ENCODE measurements at places on chromosomes 11 and 22. TPM values are rescaled to one million over a fixed set of nuclear protein-coding genes. Genes with fewer than 3 reads are reported as not detected.

DNA sequence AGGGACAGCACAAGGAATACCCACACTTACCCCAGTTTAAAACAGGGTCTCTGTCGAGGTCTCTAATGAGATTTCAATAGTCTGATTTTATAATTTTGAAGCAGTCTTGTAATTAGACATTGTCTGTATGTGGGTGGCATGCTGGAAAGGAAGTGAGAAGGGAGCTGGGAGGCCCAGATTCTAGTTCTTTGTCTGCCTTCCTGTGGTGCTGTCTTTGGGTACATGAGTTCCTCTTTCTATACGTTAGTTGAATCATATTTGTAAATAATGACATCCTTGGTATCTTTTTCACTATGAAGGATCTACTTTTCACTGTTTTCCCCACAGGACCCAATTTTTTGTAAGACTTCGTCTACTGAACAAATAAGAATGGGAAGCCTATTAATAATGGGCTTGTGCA, 42.0 kb upstream of the TENM4 start:
- DNase-seq, result peak; percentile 53

TST gene
- total RNA-seq, result 5.9 TPM

DNA sequence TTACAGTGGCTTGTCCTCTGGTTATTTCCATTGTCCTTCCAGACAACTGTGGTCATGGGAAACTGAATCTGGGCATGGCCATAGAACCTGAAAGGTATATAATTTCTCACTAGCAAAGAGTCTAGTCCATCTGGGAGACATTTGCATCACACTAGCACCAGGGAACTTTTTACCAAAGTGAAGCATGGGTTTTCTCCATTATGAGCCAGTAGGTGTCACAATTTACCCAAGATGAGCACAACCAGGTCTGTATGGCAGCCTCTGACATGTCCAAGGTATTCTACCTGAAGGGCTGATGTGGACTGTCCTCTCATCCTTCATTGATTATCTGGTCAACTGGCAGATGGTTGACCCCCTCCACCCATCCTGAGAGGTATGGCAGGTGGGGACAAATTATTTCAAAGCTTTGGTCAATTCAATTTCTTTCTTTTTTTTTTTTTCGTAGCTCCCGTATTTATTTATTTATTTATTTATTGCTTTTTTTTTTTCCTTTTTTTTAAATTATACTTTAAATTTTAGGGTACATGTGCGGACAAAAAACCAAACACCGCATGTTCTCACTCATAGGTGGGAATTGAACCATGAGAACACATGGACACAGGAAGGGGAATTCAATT, 425.9 kb downstream of the TMEM135 start:
- no peak for DNase-seq

SLC37A2 gene
- total RNA-seq, result 27.0 TPM

GRCh38 chr11:15112131-15112541, 2.6 kb upstream of the INSC start:
- DNase-seq, result no peak

- DNase-seq, result no peak
Observed at GRCh38 chr11:27108809-27109208, 68.2 kb downstream of the BBOX1 start.

DNA sequence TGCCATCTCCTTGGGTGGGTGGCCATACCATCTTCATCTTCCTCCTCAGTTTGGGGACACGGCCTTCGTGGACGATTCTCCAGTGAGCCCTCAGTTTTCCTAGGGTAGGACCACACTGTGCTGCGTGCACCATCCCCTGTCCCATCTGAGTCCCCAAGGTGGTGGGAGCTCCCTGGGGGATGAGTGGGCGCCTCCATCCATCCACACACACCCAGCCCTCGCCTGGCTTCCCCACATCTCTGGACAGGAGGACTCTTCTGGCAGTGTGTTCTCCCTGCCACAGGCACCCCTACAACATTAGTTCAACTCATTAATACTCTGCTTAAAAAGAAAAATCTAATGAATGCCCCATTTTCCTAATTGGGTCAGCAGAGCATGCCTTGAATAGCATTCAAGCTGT, 408.5 kb downstream of the SHANK2 start:
- no peak for DNase-seq

MUC2 gene
- total RNA-seq, result not detected

DNA sequence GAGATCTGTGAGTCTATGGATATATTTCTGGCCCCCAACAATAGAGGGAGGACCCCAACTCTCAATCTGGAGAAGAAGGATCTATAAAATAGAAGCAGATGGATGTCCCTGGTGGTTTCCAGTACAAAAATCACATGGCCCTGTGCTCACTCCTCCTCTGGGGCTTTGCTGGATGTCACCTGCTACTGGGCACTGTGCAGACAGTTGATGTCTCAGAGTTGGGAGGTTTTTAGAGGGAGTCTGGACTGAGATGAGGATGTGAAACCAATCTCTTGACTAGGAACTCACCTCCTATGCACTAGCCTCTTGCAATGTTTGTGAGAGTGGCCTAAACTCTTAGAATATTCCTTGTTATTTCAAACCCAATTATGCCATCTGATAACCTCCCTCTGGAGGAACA, 107.2 kb downstream of the SCN3B start:
- peak; percentile 24 for DNase-seq

ACR gene
- total RNA-seq, result not detected

- no peak for DNase-seq
Observed at GRCh38 chr11:63248966-63249365, 5.6 kb upstream of the SLC22A25 start.

SSTR3 gene
- 0.24 TPM for total RNA-seq

NXPE4 gene
- not detected for total RNA-seq

DNA sequence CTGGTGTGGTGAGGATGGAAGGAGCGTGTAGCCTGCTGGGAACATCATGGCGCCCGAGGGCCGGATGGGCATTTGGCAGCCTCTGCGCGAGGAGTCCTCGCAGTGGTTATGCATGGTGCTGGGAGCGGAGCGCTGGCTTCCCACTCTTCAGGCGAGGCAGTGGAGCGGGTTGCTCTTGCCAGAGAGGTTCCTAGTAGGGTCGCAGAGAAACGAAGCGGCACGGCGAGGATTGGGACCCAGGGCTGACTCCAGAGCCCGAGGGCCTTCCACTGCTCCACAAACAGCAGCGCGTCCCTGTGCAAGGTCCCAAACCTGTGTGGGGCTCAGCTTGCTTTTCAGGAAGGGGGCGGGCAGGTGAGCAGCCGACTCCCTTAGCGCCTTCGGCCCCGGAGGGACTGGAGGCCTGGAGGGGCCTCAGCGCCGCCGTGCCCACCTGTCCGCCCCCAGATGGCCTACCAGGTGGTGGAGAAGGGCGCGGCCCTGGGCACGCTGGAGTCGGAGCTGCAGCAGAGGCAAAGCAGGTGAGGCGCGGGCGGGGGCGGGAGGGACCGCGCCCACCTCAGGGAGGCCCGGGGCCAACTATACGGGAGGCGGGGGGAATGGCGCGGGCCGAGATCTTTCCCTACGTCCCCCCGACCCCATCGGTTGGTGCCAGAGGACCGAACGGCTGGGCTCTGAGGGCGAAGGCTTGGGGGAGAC, 7.2 kb downstream of the ATG16L2 start:
- DNase-seq, result no peak

DNA sequence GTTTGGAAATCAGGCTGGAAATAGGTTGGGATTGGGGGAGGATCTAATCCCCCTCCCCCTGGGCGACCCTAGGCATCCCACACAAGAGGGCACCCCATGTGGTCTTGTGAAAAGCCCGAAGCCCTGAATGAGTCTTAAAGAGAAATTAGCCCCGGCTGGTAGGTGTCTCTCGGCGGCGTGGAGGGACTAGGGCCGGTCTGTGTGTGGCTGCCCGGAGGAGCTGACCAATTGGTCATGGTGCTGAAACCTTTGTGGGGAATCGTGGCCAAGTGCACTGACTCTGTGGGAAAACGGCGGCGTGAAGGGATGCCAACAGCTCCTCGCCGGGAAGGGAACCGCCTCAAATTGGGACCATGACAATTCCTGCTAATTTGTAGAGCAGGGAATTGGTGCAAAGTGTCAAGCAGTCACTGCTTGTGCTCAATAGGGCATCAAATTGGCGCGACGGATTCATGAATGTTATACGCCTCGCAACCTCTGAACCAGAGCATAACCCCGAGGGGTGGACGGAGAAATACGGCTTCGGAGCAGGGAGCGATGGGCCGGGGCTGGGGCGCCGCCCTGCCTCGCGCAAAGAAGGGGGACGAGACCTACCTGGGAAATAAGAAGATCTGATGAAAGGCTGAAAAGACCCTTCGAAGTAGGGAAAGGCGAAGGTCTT, 1.5 kb downstream of the DBX1 start:
- DNase-seq, result peak; percentile 21

DNA sequence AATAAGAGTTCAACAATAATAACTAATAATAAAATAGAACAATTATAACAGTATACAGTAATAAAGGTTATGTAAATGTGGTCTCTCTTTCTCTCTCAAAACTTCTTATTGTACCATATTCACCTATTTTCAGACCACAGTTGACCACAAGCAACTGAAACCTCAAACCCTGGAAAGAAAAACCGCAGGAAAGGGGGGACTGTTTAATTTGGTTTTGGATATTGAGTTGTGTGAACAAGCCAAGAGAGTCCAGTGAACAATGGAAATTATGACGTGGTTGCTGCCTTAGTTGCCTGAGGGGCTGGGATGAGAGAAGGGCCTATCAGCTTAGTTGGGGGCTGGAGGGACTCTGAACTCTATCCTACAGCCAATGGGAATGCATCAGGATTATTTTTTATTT, 178.7 kb upstream of the POU2AF2 start:
- DNase-seq, result no peak

- no peak for DNase-seq
Observed at GRCh38 chr11:115112754-115113153, 391.5 kb downstream of the CADM1 start.

SEPTIN5 gene
- total RNA-seq, result not detected

DNA sequence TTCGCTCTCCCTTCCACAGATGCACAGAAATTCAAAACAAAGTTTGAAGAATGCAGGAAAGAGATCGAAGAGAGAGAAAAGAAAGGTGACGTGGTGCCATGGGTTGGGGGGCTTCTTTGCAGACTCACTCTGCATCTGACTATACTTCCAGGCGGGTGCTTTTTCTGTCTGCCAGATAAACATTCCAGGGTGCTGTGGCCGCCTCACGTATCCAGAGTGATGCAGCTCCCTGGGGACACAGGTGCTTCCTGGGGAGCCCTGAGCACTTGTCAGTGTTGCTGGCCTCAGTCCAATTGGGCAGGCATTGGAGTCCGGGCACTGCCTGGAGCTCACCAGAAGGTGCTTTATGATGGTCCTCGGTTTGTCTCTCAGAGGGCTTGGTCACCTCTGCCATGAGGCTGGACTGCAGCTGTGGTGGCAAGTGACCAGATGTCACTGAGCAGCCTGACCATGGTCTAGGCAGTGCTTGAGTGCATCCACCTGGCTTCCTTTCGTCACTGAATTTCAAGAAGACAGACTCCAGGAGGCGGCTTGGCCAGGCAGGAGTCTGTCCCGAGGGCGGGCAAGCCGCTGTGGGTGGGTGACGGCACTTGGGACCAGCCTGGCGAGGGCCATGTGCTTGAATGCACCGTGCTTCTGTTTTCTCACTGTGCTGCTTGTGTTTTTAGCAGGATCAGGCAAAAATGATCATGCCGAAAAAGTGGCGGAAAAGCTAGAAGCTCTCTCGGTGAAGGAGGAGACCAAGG, 5.1 kb upstream of the ZDHHC8 start:
- DNase-seq, result no peak

GRCh38 chr11:71505001-71505400, 22.1 kb upstream of the KRTAP5-7 start:
- no peak for DNase-seq

DNA sequence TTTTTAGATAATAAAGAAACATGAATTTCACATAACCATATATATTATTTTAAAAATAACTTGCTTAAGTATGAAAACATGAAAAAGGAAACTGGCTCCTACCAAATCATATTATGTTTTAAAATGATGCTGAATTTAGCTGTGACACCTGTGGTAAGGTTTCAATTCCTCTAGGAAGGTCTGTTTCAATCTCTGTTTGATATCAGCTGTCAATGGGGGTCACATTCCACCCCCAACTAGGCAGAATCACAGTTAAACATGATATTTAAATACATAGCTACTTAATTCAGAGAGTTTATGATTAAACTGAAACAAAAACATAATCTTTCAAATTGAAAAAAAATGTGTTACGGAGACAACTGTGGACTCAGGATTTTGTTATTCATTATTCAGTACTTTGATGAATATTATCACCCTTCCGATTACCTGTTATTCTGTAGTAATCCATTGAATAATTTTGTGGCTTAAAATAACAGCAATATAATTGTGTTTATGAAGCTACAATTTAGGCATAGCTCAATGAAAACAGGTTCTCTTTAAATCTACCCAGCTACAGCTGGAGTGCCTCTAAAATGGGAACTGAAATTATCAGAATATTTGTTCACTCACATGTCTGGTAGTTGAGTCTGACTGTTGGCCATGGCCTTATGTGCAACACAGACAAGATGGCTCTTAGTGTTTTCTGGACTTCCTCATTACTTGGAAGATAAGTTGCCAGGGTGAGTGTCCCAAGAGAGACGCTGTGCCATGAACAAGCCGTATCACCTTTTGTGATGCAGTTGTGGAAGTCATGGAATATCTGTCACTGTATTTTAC, 244.6 kb upstream of the ANO3 start:
- DNase-seq, result peak; percentile 66

GRCh38 chr11:64608046-64608445, 17.0 kb downstream of the SLC22A12 start:
- no peak for DNase-seq

DNA sequence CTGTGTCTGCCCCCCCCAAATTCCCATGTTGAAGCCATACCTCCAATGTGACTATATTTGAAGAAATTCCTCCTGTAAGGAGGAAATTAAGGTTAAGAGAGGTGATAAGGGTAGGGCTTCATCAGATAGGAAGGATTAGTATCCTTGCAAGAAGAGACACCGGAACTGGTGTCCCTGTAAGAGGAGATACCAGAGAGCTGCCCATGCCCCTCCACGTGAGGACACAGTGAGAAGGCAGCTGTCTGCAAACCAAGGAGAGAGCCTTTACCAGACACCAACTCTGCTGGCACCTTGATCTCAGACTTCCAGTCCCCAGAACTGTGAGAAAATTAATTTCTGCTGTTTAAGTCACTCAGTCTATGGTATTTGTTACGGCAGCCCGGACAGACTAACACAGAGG, 109.3 kb downstream of the ARFGAP2 start:
- DNase-seq, result no peak

GRCh38 chr11:30445056-30445455, 122.2 kb downstream of the ARL14EP start:
- DNase-seq, result no peak

GRCh38 chr11:12799334-12799835, 125.2 kb downstream of the TEAD1 start:
- no peak for DNase-seq
